T47D (cell line): ENCODE measurements at places on chromosomes 16 and 17.

DNA sequence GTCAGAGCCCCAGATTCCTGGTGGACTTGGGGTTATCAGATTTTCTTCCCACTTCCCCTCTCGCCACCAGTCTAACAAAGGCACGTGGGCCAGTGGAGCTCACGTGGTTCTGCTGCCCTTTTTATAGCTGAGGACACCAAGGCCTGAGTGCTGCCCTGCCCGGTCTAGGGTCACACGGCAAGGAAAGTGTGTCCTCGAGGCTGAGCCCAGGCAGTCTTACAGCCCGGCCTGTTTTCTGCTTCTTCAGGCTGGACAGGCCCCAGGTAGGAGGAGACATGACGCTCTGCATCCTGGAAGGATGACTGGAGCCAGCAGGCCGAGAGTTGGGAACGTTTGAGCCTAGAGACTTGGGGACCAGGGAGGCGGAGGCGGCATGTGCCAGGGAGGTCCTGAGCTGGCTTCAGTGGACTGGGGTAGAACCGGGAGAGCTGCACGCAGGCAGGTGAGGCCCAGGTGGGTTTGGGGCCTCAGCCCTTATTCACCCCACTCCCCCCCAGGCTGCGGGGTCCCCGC lies 3.5 kb downstream of the CTRB1 start:
- no peak for DNase-seq

- DNase-seq = no peak
Observed at GRCh38 chr16:80554033-80554432, 13.2 kb downstream of the DYNLRB2 start.

- DNase-seq = no peak
Observed at GRCh38 chr16:89779909-89780305, 36.5 kb downstream of the FANCA start.

GRCh38 chr17:17493986-17494466 lies 2.2 kb downstream of the RASD1 start:
- no peak for DNase-seq

DNA sequence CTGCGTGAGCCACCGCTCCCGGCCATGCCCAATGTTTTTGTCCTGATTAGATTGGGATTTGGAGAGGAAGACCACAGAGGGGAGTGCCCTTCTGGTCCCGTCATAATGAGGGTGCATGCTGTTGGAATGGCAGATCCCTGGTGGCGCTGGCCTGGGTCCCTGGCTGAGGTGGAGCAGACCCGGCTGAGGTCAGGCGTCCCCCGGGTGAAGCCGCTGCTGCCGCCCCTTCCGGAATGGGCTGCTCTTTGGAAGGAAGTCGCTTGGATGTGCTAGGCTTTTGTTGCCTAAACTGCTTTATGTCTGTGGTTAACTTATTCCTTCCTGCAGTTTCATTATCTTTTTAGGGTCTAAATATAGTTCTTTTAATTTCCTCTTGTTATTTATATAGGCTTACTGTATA lies 120.3 kb upstream of the CHMP6 start:
- no peak for DNase-seq

- peak; percentile 19 for DNase-seq
Observed at GRCh38 chr16:53982631-53983042, 278.7 kb downstream of the FTO start.

- DNase-seq = peak; percentile 43
Observed at GRCh38 chr16:19375561-19376158, 42.0 kb upstream of the TMC5 start.

GRCh38 chr16:86519649-86520316 lies 9.5 kb downstream of the FOXF1 start:
- DNase-seq = peak; percentile 87

DNA sequence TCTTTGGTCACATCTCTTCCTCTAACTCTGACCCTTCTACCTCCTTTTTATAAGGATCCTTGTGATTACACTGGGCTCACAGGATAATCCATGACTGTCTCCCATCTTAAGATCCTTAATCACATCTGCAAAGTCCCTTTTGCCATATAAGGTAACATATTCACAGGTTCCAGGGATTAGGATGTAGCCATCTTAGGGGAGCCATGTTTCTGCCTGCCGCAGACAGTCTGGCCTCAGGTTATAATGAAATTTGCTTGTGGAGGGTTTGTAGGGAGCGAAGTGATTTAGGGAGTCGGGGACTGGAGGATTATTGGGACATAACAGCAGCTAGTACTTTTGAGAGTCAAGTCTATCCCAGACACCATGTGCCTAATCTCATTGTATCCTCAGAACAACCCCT lies 7.7 kb downstream of the EEF2K start:
- no peak for DNase-seq

- DNase-seq = no peak
Observed at GRCh38 chr16:87487361-87487924, 5.4 kb downstream of the ZCCHC14 start.

GRCh38 chr16:59604354-59604753 lies 870.2 kb upstream of the GOT2 start:
- DNase-seq = no peak

DNA sequence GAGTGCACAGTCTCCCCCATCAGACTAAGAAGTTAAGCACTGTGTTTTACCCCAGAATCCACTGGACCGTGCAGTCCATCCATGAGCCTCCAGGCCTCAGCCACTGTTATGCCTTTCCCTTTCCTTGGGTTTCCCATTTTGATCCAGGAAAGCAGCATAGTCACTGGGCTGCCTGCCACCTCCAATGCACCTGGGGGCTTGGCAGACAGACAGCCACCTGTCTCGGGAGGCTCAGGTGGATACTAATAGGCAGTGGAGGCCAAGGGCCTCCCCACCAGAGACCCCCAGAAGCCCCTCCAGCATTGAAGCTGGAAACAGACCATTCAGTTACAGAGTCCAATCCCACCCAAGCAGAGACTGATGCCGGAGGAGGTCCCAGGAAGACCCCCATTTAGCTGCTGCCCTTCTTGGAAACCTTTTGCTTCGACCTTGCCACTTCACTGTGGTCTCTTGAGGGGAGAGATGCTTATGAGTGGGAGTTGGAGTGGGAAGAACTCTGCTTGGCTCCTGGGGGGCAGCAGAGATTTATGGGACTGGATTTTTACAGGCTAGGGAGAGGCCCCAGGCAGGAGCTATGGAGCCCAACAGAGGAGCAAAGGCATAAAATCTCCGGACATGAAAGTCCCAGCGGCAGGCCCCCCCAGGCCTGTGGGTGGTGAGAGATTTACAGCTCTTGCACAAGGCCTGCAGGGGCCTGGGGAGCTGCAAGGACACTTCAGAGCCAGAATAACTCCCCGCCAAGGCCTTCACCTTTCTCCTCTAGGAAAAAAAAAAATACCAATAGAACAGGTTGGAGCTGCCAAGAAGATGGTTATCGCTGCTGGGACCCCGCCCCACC lies 12.2 kb upstream of the SP2 start:
- DNase-seq = no peak

DNA sequence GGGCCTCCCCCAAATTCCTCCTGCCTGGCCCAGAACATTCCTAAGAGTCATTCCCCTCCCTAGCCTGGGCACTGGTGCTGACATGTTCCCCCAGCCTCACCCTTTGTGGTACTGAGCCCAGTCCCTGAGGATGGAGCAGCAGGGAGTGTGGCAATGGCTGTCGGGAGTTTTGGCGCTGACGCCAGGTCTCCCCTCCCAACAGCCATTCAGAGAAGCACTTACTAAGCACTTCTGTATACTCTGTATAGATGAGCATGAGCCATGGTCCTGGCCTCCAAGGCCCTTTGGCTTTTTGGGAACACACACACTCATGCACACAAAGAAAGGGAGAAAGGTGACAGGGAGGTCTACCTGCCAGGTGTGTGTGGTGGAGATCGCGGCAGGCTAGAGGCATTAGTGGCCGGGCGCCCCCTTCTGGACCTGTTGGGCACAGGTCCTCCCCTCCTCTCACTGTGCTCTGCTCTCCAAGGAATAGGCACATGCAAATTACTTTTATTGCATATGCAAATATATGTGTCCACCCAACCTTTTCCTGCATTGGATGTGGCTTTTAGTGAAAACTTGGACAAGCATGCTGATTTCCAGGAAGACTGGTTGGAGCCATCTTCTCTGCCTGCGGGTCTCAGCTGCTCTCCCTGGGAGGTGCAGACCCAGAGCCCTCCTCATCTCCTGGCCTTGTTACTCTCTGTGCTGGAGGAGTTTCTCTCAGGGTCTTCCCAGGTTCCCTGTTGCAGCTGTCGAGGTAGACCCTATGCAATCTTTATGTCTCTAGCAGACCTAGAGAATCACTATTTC lies 17.4 kb upstream of the C17orf107 start:
- peak; percentile 80 for DNase-seq

- no peak for DNase-seq
Observed at GRCh38 chr17:27555339-27555738, 75.6 kb upstream of the LGALS9 start.

GRCh38 chr17:28527181-28527681 lies 21.1 kb downstream of the FOXN1 start:
- DNase-seq = no peak

GRCh38 chr17:49000943-49001342 lies 3.8 kb downstream of the IGF2BP1 start:
- DNase-seq = no peak

DNA sequence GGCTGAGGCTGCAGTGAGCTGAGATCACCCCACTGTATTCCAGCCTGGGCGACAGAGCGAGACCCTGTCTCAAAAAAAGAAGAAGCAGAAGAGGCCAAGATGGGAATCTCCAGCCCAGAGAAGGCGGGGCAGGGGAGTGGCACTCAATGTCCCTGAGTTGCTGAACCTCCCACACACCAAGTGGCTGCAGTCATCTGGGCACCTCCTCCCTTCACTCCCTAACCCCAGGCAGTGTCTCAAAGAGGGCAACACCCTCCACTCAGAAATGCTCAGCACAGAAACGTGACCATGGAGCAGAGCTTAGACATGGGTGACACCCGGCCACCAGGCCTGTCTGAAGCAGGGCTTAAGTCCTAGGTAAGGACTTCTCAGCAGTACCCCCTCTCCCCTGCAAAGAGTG lies 36.3 kb upstream of the BCAR1 start:
- DNase-seq = peak; percentile 26

DNA sequence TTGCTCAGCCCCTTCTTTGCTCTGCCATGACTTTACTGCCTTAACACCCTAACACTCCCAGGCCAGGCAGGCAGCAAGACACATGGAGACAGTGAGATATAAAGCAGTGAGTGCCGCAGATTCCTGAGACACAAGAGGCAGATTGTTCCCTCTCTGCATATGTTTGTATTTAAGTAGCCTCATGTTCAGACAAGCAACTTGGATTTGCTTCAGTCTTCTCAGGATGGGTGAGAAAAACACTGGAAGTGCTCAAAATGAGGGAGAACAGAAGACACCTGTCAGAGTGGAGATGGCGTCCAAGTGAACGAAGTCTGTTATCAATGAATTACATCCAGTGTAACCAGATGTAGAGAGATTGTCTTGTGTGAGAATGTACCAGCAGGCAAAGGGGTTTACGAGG lies 86.8 kb downstream of the CES1 start:
- DNase-seq = no peak

DNA sequence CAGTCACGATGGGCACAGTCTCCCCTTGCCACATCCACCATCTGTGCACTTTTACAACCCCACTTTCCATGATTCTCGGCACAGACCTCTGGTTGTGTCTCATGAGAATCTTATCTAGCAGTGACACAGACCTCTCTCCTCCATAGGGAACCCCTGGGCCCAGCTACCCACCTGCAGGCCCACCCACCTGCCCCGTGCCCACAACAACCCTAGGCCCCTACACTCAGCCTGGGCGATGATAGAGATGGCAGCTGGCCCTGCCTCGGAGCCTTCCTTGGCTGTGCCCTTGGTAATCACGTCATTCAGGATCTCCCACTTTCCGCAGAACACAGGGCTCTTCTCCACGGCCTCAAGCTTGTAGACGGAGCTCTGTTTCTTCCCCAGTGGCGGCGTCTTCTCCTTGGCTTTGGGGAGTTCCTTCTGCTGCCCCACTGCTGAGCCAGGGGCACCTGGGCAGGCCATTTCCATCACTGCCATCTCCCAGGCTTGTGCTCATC lies 26.5 kb downstream of the MAP3K14 start:
- no peak for DNase-seq

DNA sequence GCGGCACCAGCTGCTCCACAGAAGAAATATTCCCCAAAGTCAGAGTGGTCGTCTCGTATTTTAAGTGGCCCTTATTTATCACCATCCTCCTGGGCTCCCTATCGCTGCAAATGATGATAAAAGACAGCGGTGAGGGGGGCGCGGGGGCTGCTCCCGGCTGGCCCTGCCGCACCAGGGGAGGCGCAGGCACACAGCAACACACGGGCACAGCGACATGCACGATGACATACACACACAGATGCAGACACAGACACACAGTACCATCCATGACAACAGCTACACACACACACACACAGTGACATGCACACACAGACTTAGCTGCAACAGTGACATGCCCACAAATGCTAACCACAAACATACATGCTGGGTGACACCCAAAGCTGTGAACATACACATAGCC lies 52.5 kb downstream of the MRM1 start:
- DNase-seq = no peak

- DNase-seq = no peak
Observed at GRCh38 chr17:29825604-29826003, 104.4 kb downstream of the SSH2 start.

GRCh38 chr17:37503148-37503547 lies 13.5 kb downstream of the DUSP14 start:
- DNase-seq = no peak

DNA sequence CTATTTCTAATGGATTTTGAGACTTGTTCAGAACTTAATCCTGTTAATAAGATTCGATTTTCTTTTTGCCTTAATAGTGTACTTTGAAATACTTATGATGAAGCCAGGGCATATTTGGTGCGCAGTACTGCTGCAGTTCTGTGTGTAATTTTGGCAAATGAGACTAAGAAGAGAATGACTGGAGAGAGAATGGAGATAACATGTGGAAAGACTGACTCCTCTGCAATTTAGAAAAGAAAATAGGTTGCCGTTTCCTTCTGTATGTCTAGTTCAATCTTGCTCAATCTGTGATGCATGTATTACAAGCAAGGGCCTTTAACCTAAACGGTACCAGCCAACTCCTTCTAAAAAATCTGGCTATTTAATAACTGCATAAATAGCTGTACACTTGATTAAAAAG lies 285.1 kb upstream of the CDH11 start:
- no peak for DNase-seq
